ENCODE measurements at places on chromosomes 13 and 19.

- DNase-seq = no peak
Measured at GRCh38 chr13:24005755-24006281, 108.5 kb upstream of the C1QTNF9B start.

- no peak for DNase-seq
Measured at GRCh38 chr13:89238496-89238895, 1567.3 kb downstream of the SLITRK5 start.

DNA sequence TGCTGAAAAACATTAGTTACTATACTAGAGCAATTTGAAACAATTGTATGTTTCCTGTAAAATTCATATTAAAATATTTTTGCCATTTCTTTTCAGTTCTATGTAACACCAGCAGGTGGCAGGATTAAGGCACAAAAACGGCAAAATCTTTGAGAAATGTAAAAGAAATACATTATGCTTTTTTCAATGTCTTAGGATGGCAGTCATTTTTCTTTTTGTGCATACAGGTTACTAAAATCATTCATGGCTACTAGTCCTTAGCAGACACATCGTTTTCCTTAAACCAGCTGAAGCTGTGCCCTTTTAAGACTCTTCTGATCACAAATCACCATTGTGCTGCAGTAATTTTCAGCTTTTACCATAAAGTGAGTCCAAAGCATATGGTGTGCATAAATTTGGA lies 800.7 kb upstream of the SLITRK5 start:
- DNase-seq = peak; percentile 32

- no peak for DNase-seq
Measured at GRCh38 chr13:102131246-102131645, 270.6 kb downstream of the FGF14 start.

DNA sequence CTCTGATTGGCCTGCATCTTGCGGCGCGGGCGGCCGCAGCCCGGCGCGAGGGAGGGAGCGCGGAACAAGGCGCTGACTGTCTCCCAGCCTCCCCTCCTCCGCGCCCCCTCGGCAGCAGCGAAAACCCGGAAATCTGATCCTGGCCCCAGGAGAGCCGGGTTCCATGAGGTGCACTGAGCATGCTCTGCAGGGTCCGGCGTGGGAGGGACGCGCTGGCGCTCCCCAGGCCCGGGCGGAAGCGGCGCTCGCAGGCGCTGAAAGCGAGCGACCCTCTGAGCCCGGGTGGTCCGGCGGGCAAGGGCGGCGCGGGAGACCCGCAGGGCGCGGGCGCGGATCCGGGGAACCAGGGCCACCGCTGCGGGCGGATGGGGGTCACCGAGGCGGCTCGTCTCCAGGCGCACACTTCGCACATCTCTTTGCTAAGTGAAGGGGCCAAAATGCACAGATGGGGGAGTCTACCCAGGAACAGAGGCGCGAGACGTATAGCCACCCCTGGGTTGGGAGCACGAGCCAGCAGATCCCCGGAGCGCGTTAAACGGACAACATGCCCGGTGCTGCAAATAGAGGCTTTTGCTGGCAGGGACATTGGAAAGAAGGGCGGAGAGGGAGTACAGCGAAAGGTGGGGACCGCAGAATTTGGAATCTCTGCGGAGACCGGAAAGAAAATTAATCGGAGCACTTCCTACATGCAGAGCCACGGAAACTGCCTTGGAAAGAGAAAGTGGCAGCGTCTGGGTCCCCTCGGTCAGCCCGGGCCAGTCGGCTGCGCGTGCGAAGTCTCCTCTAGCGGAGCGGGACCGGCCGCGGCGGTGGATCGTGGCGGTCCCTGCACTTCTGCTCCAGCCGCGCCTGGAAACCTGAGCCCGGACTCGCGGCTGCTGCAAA lies 510 bp upstream of the PCDH9 start:
- DNase-seq = peak; percentile 99

DNA sequence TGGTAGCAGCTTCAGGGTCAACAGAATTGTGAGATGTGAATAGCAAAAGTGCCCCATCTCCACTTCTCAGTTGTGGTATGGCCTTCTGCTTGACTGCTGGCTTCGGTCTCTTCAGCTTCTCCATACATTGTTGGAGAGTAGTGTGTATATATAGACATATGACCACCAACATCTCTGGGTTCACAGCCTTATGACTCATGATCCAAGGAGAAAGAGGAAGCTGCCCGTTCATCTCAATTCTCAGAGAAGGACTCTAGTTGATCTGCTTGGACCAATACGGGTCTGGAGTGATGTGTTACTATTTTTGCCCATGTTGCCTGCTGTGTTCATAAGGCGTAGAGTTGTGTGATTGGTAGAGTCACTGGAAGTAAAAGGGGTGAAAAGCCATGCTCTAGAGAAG lies 3.6 kb upstream of the COMMD6 start:
- peak; percentile 60 for DNase-seq

DNA sequence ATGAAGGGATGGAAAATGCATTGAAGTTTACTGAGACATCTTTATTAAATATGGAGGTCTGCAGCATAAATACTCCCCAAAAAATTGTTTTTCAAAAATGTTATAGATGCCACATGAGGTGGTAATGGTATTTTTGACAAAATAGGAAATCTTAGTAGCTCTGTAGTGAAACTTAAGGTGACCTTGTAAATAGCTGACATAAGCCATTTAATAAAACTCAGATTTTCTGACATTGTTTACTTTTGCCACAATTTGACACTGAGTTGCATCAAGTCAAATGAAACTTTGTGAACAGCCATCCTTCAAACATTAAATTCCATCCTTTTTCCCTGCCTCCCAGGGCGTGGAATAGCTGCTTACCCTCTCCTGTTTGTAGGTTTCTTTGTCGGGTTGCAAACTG lies 953.1 kb downstream of the PCDH17 start:
- no peak for DNase-seq

DNA sequence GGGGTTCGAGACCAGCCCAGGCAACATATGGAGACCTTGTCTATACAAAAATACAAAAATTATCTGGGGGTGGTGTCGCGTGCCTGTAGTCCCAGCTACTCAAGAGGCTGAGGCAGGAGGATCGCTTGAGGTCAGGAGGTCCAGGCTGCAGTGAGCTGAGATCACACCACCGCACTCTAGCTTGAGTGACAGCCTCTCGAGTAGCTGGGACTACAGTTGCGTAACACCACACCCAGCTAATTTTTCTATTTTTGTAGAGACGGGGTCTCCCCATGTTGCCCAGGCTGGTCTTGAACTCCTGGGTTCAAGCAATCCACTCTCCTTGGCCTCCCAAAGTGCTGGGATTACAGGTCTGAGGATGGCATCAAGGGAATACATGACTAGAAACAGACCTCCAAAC lies 30.8 kb upstream of the MUC16 start:
- DNase-seq = no peak

GRCh38 chr19:2089727-2090053 lies 6.4 kb downstream of the MOB3A start:
- DNase-seq = no peak

DNA sequence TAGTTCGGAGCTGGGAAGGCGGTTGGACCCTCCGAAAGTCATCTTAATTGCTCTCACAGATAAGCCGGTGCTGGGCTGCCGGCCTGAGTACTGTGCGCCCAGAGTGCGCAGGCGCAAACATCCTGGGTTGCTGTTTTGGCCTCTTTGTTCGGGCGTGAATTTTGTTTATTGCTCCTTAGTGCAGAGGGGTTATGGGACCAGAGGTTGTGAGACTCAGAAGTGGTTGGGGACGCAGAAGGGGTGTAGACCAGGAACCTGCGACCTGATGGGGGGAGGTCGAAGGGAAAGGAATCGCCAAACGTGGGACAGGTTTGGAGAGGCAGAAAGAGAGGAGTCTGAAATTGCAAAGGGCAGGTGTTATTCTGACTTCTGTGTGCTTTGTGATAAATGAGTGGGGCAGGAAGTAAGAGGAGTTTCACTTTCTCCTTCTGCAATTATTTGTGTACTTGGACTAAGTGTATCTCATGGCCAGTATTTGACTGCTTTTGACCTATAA lies 607 bp upstream of the ZNF566 start:
- peak; percentile 98 for DNase-seq

- peak; percentile 83 for DNase-seq
Measured at GRCh38 chr13:75480671-75481175, 1.2 kb downstream of the TBC1D4 start.

GRCh38 chr13:50726164-50726563 lies 117.3 kb downstream of the DLEU7 start:
- no peak for DNase-seq

- DNase-seq = peak; percentile 79
Measured at GRCh38 chr19:39398297-39398864, 7.2 kb downstream of the MED29 start.

- DNase-seq = no peak
Measured at GRCh38 chr19:42469311-42470235, 26.8 kb upstream of the CXCL17 start.

DNA sequence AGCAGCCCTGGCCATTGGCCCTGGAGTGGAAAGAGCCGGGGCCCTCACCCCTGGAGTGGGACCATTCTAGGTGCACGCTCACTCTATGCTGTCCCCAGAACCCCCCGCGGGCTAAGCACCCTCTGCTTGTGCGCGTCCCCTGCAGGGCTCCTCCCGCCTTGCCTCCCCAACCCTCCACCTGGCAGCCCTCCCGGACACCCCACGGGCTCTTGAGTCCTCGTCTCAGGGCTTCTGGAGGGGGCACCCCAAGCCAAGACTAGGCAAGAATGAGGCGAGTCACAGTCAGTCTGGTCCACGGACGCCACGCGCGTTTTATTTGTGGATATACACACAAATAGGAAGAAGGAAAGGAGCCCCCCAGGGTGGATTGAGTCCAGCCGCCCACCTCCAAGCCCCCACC lies 7.0 kb upstream of the TMEM161A start:
- DNase-seq = no peak

GRCh38 chr19:29323021-29323430 lies 110.1 kb upstream of the UQCRFS1 start:
- DNase-seq = peak; percentile 36

DNA sequence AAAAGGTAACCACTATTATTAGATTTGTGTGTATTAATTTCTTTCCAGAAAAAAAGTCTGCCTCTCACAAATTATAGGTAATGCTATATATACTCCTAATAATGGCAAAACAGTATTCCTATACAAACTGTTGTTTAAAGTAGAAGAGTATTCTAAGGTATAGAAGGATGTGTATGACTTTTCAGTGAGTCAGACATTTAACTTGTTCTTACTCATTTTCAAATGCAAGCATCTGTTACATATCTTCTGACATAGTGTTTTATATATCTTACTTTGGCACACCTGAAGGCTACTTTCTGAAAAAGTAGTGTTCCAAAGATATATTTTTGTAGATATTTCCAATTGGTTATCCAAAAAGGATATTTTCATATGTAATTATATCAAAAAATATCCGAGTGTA lies 3.5 kb upstream of the SLITRK5 start:
- DNase-seq = no peak

GRCh38 chr19:3094601-3095440 lies 659 bp downstream of the GNA11 start:
- no peak for DNase-seq

GRCh38 chr13:25761041-25761440 lies 290.8 kb downstream of the SHISA2 start:
- no peak for DNase-seq

GRCh38 chr19:29630655-29631054 lies 24.6 kb downstream of the POP4 start:
- DNase-seq = no peak

DNA sequence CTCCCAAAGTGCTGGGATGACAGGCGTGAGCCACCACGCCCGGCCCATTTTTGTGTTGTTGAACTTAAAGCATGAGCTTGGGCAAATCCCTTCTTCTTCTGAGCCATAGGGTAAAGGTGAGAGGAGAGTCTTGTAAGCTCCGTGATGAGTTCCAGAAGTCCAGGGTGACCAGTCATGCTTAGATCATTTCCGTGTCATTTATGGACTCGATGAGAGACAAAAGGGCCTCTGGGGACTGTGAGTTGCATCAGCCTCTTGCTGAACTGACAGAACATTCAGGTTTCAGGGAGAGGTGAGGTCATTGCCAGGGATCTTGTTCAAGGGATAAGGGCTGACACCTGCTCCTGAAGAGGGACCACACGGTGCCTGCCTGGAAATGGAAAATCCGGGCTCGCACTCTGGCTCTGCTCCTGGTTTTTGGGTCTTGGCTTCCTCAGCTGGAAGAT lies 53.6 kb downstream of the GADD45B start:
- no peak for DNase-seq

DNA sequence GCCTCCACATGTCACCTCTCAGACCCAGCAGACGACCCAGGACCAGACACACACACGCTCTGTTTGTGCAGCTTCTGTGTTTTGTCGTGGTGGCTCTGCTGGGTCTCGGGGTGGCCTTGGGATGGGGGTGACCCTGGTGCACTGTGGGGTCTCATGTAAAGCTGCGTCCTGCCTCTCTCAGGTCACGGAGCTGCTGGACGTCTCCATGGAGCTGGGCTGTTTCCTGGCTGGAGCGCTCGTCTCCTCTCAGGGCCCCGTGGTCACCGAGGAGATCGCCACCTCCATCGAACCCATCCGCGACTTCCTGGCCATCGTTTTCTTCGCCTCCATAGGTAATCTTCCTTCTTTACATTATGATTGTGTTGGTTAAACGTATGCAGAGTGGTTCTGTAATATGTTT lies 45.4 kb upstream of the TFDP1 start:
- no peak for DNase-seq

- no peak for DNase-seq
Measured at GRCh38 chr13:98749501-98749900, 3.0 kb downstream of the SLC15A1 start.

- DNase-seq = no peak
Measured at GRCh38 chr13:67466569-67466968, 236.4 kb upstream of the PCDH9 start.

DNA sequence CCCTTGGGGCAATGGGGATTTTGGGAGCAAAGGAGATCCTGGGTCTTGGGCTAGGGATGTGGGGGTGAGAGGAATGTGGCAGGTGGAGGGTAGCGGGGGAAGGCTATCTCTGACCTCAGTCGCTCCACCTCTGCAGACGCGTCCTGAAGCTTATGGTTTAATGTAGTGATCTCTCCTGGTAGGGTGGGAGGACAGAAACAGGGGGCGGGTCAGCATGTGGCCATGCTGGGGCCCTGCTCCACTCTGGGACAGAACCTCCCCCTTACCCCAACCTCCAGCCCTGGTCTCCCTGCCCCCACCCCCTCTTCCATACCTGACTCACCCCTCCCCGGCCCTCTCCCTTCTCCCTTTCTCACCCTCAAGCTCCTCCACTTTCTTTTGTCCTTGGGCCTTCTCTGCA lies 1.4 kb downstream of the BST2 start:
- no peak for DNase-seq

- DNase-seq = no peak
Measured at GRCh38 chr19:56707821-56708220, 36.3 kb upstream of the ZNF835 start.

DNA sequence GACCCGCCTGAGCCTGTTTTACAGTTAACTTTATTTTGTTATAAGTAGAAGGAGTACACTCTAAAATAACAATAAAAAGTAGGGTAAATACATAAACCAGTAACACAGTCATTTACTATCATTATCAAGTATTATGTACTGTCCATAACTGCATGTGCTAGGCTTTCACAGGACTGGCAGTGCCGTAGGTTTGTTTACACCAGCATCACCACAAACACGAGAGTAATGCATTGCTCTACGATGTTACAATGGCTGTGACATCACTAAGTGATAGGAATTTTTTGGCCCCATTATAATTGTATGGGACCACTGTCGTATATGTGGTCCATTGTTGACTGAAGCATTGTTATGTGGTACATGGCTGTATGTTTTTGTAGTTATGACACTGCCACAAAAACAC lies 41.3 kb upstream of the SLC7A9 start:
- no peak for DNase-seq

- DNase-seq = no peak
Measured at GRCh38 chr19:32246006-32246405, 99.4 kb upstream of the ZNF507 start.
